Diencephalon (tissue), 1 donor: ENCODE measurements at places on chromosomes 1 and 21. TPM values are rescaled to one million over a fixed set of nuclear protein-coding genes. Genes with fewer than 3 reads are reported as not detected.

The ANGPTL3 gene
- not detected for total RNA-seq

The FNDC10 gene
- total RNA-seq: 8.3 TPM

The IFFO2 gene
- 12.2 TPM for total RNA-seq

The CD5L gene
- total RNA-seq: 0.69 TPM

The SPRR2E gene
- total RNA-seq: not detected

The ALX3 gene
- 0.23 TPM for total RNA-seq

The AMY1C gene
- total RNA-seq: not detected
